Stimulated activated CD4-positive, alpha-beta T cell treated with anti-CD3 and anti-CD28 coated beads, TNF-alpha, amount 100 ng/mL, for 24 hours (primary cell): ENCODE measurements at places on chromosomes 13 and 19.

GRCh38 chr13:93861818-93862217 is 617.7 kb downstream of the DCT start:
- no peak for DNase-seq

GRCh38 chr13:91024157-91024792 is 323.2 kb upstream of the MIR17HG start:
- no peak for DNase-seq

DNA sequence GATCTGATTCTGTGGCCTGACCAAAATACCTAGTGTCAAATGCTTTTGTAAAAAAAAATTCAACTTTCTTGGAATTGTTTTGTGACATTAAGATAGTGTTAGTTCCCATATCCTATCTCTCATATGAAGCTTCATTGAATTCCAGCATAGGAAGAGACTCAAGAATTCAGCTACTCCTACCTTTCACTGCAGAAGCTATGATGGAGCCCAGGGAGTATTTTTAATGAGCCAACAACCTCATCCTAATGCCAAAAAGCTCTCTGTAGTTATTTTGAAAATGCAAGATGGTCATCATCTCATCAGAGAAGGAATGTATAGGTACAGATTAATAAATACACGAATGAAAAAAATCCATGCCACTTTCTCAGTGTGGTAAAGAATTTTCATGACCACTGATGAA is 431.2 kb upstream of the SGCG start:
- no peak for DNase-seq

DNA sequence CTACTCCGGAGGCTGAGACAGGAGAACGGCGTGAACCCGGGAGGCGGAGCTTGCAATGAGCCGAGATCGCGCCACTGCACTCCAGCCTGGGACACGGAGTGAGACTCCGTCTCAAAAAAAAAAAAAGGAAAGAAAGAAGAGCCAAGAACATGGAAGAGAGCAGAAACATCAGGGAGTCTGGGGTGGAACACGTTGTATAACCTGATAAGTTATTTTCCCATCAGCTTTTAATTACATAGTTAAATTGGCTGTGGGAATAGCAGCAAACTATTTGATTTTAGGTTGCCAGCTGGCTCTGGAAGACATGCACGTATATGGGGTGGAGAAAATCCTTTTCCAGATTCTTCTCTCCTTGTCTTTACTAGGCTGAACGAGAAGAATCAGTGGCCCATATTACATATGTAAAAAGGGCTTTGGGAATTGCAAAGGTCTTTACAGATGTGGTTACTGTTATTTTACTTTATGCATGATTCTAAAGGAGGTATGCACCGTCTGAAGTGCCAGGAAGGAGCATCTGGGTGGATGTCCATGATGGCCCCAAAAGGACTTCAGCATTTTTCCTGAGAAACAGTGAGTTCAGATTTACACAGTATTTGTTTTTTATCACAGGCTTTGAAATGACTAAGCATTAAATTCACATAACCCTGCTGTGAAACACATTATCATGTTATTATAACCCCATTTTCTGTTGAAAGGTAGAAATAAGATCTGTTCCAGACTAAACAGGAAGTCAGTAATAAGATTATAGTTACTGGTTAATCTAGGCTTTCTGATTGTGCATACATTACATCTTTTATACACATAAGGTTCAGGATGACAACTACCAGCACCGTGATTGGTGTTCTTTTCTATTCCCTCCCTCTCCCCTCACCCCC is 4.6 kb upstream of the NAA16 start:
- no peak for DNase-seq

DNA sequence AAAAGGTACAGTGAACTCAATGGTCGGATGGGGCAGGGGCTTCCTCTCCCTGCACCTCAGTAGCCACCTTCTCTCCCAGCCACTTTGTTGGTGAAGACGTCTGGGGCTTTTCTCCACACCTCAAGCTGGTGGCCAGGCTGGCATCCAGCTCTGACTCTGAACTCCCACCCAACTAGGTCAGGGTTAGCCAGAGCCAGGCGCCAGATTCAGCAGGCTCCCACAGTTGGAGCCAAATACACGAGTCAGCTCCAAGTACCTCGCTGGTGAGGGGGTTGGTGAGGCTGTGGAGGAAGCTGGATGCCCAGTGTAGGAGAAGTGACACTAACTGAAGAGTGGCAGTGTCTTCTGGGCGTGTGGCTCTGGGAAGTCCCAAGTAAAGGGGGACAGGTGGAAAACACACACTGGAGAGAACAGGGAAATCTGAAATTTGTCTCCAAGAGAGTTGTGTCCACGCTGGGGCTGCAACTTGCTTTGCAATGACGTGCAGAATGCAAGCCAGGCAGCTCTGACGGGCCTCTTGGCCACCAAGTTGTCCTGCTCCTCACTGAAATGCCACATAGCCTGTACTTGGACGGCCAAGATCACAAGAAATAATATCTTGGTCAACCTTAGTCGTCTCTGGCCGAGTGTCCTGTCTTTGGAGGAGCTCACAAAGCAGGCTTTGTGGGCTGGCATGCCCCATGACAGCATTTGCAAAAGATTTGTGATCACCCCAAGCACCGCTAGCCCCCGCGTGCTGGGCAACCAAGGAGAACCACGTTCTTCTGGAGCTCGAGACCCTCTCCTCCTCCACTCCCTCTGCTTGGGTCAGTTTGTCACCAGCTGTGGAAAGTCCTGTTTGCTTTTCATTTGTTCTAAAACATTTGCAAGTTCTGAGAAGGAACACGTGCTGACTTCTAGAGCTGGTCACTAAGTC is 18.1 kb downstream of the SLC7A1 start:
- no peak for DNase-seq

GRCh38 chr13:96172066-96172465 is 82.2 kb downstream of the HS6ST3 start:
- DNase-seq, result no peak

- no peak for DNase-seq
Measured at GRCh38 chr13:33528896-33529295, 243.3 kb upstream of the STARD13 start.

DNA sequence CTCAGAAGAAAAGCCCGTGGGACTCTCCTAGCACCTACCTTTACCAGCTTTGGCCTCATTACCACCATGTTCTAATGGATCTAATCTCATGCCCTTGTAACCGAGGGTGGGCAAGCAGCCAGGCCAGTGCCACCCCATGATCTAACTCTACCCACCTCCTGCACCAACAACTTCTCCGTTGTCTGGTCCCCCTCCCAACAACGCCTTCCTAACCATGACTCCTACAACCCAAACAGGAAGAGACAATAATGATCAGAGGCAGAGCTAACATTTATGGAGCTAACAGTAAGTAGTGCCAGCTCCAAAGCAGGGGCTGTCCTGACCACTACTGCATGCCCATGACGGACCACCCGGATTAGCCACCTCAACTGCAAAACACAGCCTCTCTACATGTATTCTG is 3.5 kb downstream of the USP12 start:
- DNase-seq, result no peak

DNA sequence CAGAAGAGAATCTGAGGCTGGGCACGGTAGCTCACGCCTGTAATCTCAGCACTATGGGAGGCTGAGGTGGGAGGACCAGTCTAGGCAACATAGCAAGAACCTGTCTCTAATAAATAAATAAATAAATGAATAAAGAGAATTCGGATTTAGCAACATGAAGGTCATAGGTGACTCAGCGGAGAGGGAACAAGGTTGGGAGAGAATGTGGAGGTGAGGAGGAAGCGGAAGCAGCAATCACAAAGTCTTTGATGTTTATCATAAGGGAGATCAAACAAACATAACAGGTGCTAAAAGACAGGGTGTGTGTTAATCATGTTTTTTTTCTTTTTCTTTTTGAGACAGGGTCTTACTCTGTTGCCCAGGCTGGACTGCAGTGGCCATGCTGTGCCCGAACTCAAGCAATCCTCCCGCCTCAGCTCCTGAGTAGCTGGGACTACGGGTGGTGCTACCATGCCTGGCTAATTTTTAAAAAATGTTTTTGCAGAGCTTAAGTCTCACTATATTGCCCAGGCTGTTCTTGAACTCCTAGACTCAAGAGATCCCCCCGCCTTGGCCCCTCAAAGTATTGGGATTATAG is 16.3 kb downstream of the PBX4 start:
- no peak for DNase-seq

- DNase-seq, result no peak
Measured at GRCh38 chr13:30918662-30919405, 12.8 kb downstream of the MEDAG start.

DNA sequence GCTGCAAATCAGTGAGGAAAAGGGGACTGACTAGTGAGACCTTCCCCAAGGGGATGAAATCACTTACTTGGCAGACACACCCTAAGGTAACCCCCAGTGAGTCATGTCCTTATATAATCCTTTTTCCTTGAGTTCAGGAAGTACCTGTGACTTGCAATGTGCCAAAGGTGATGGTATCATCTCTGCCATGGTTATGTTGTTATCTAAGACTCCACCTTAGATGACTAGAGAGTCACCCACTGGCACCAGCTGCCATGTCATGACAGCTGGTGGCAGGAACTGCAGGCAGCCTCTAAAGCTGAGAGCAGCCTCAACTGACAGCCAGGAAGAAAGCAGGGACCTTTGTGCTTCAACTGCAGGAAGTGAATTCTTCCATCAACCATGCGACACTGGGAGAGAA is 12.5 kb downstream of the PBX4 start:
- no peak for DNase-seq

DNA sequence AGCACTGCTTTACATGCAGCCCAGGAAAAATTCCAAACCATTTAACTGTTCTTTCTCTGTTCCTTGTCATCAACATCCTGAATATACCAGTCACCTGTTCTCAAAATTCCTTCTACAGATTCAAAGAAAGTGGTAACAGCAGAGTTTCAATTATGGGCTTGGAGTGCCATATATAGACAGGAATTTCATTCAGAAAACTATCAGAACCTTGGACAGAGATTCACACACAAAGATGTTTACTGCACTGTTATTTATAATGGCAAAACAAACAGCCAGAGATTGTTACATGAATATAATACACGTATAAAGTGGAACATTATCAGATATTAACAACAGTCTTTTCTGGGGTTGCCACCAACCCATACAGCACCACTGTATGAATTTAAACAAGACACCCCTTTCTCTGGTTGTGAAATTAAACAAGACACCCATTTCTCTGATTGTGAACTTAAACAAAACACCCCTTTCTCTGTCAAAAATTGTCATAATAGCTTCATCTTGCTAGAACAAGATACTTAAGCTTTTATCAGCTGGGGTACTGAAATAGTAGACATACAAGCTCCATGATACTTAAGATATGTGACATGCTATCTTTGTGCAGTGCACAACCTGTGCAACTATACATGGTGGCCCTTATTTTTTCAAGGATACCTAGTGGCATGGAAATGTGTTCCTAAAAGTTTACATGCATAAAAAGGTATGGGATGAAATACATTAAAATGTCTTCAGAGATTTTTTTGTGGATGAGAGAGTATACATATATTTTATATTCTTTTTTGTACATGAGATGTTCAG is 12.6 kb downstream of the CACNA1A start:
- no peak for DNase-seq

DNA sequence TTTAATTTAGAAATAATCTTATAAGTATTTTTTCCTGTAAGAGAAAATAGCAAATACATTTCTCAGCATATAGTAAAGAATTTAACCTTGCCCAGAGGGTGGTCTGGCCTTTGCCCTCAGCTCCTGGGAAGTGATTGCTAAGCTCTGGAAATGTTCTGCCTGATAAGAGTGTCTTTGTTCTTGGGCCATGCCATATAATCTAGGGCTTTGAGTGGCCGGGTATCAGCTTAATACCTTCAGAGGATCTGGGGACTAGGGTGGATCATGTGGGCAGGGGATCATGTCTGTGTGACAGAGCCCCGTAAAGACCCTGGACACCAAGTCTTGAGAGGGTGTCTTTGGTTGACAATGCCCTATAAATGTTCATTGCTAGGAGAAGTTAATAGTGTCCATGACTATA is 1032.4 kb upstream of the MIR17HG start:
- no peak for DNase-seq

DNA sequence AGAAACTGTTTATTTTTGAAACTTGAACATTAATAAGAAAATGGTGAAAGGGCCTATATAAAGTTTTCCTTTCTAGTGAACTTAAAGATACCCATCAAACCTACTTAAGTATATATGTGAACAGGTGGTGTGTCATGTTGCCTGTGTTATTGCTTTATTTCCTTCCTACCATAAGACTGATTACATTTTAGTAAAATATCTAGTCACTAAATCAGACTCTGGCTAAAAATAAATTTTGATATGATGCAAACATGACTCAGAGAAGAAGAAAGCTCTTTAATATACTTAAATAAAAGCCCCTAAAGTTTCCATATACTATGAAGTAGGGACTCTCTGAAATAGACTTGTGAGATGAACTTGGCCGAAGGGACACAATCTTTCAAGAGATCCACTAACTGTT is 35.1 kb upstream of the FBXL3 start:
- DNase-seq, result no peak

DNA sequence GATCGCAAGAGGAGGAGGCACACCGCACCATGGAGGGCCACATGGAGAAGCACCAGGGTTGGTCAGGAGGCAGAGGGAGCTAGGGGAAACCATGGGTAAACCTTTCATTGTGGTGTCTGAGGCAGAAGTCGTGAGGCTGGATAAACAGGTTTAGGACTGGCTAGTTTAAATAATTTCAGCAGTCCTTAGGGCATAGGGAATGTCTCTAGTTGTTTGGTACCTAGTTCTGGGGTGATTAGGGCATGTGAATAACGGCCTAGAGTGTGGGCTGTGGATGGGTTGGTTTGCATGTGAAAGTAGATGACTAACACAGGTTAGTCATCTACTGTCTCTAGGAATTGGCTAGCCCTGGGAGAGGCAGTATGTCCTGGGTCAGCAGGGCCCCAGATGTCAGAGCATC is 102.3 kb downstream of the STOML3 start:
- DNase-seq, result no peak

- no peak for DNase-seq
Measured at GRCh38 chr19:1449467-1450442, at the start of gene APC2. Gene APC2, plus strand, starts transcription at chr19:1450121. Its CDS starts 2,881 bp downstream, at chr19:1453002.

GRCh38 chr19:18763674-18764590 is 27.2 kb downstream of the COMP start:
- no peak for DNase-seq

- DNase-seq, result no peak
Measured at GRCh38 chr13:64505336-64505910, 2724.7 kb downstream of the PCDH9 start.

GRCh38 chr13:59766236-59766635 is 397.5 kb downstream of the DIAPH3 start:
- no peak for DNase-seq
